Glutamatergic neuron (in vitro differentiated cells): ENCODE measurements at places on chromosomes 7 and 10. TPM values are rescaled to one million over a fixed set of nuclear protein-coding genes. Genes with fewer than 3 reads are reported as not detected.

Gene CPVL
- total RNA-seq: 20.3 TPM

Gene RAB19
- total RNA-seq: not detected

Gene FBXO24
- 0.49 TPM for total RNA-seq

Gene GIMAP2
- total RNA-seq: not detected

Gene PILRA
- total RNA-seq: 12.5 TPM

Gene SLC29A3
- 7.8 TPM for total RNA-seq

GRCh38 chr7:55524558-55525310, 47.6 kb downstream of the VOPP1 start:
- peaks cover 22% of the 10 kb centered on the region for H3K4me1 ChIP-seq
- peaks cover 4% of the 10 kb centered on the region for H3K36me3 ChIP-seq
- no peak overlapping the region for H3K27ac ChIP-seq
- H3K27me3 ChIP-seq: peaks cover 5% of the 10 kb centered on the region
- no peak for DNase-seq

DNA sequence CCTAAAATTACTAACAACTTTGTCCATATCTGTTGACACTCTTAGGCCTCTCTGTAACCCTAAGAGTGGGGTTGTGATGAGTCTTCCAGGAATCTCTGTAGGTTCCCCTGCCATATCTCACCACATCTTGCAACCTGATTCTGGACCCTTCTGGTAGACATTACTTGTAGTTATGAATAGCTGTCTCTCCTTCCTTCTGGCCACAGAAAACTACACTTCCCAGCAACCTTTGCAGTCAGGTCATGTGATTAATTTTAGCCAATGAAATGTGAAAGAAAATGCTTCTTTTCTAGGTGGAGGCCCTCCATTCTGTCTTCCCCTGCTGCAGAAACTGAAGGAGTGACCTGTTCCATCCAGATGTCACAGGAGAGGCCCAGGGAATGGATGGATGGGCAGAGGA, 147.6 kb upstream of the AOAH start:
- no peak overlapping the region for H3K4me3 ChIP-seq
- no peaks in the 10 kb centered on the region for H3K36me3 ChIP-seq
- peaks cover 5% of the 10 kb centered on the region for H3K4me1 ChIP-seq
- no peak for DNase-seq

- H3K4me3 ChIP-seq: peak overlapping the region; percentile 4
- H3K4me1 ChIP-seq: peaks cover 19% of the 10 kb centered on the region
- H3K27me3 ChIP-seq: peaks cover 5% of the 10 kb centered on the region
- H3K36me3 ChIP-seq: no peaks in the 10 kb centered on the region
- peak overlapping the region; percentile 63 for H3K27ac ChIP-seq
Measured at GRCh38 chr10:72309290-72310240, 35.8 kb downstream of the DDIT4 start.

DNA sequence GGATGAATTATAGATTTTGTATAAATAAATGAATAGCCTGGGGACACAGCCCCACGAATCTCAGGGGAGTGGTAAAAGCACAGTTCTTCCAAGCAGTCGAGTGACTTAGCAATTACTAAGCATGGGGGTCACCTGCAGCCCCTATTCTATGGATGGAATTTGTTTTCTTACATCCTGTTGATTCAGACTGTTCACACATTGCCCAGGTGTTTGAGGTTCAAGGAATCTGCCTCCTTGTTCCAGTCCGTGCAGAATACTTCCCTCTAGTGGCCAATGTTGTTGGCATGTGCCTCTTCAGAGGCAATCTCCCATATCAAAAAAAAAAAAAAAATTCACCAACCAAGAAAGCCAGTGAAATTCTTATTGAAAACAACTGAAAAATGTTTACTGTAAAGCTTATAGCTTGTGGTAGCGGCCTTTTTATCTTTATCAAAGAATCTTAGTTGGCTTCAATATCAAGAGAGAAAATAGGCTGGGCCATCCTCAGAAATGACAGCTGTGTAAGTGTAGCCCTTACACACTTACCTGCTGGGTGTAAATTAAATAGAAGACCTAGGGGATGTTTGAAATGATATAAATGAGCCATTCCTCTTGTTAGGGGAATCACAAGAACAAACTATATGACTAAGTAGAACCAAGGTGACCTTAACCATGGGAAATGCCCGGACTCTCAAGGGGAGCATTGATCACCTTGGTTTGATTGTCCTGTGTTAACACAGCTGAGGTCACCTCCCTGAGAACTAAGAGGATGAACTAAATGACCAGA, 7.8 kb downstream of the LIPM start:
- peaks cover 3% of the 10 kb centered on the region for H3K4me1 ChIP-seq
- H3K27ac ChIP-seq: no peak overlapping the region
- no peaks in the 10 kb centered on the region for H3K27me3 ChIP-seq
- no peak for DNase-seq
- no peak overlapping the region for H3K4me3 ChIP-seq
